ENCODE measurements at places on chromosomes 3 and 15. TPM values are rescaled to one million over a fixed set of nuclear protein-coding genes. Genes with fewer than 3 reads are reported as not detected.

- H3K4me1 ChIP-seq = peaks cover 8% of the 10 kb centered on the region
- H3K36me3 ChIP-seq = peaks cover 25% of the 10 kb centered on the region
- H3K4me3 ChIP-seq = no peak overlapping the region
- H3K27ac ChIP-seq = no peak overlapping the region
- no peaks in the 10 kb centered on the region for H3K27me3 ChIP-seq
Measured at GRCh38 chr3:72436863-72437592, 411.2 kb downstream of the SHQ1 start.

- H3K4me1 ChIP-seq = no peaks in the 10 kb centered on the region
- no peaks in the 10 kb centered on the region for H3K27me3 ChIP-seq
- DNase-seq = no peak
- no peak overlapping the region for H3K27ac ChIP-seq
- H3K4me3 ChIP-seq = no peak overlapping the region
- no peaks in the 10 kb centered on the region for H3K36me3 ChIP-seq
Measured at GRCh38 chr3:127078626-127079025, 95.7 kb downstream of the PLXNA1 start.

- no peak overlapping the region for H3K27ac ChIP-seq
- H3K36me3 ChIP-seq = no peaks in the 10 kb centered on the region
- no peaks in the 10 kb centered on the region for H3K4me1 ChIP-seq
- no peak overlapping the region for H3K4me3 ChIP-seq
Measured at GRCh38 chr15:52100807-52101442, 11.7 kb downstream of the BCL2L10 start.

- no peak overlapping the region for H3K4me3 ChIP-seq
- no peaks in the 10 kb centered on the region for H3K27me3 ChIP-seq
- no peak for DNase-seq
Measured at GRCh38 chr3:129560911-129561594, 18.1 kb downstream of the H1-8 start.

The KCTD6 gene
- 5.8 TPM for total RNA-seq

The ATP13A4 gene
- 1.6 TPM for total RNA-seq

The SOX14 gene
- not detected for total RNA-seq
